ENCODE measurements at places on chromosomes 2 and 18.
A peak's percentile ranks its signal among the peaks of the same experiment; 100 is the strongest.

- no peak for DNase-seq
These were observed 2.0 kb downstream of the SMAD2 start for GRCh38 chr18:47928466-47928865.

- DNase-seq: no peak
These were observed 55.0 kb downstream of the PLEKHM3 start for GRCh38 chr2:207970147-207970825.

GRCh38 chr2:23520256-23520655, 135.3 kb downstream of the KLHL29 start:
- no peak for DNase-seq

- peak; percentile 14 for DNase-seq
These were observed 50.3 kb upstream of the TLK1 start for GRCh38 chr2:171210864-171211431.

DNA sequence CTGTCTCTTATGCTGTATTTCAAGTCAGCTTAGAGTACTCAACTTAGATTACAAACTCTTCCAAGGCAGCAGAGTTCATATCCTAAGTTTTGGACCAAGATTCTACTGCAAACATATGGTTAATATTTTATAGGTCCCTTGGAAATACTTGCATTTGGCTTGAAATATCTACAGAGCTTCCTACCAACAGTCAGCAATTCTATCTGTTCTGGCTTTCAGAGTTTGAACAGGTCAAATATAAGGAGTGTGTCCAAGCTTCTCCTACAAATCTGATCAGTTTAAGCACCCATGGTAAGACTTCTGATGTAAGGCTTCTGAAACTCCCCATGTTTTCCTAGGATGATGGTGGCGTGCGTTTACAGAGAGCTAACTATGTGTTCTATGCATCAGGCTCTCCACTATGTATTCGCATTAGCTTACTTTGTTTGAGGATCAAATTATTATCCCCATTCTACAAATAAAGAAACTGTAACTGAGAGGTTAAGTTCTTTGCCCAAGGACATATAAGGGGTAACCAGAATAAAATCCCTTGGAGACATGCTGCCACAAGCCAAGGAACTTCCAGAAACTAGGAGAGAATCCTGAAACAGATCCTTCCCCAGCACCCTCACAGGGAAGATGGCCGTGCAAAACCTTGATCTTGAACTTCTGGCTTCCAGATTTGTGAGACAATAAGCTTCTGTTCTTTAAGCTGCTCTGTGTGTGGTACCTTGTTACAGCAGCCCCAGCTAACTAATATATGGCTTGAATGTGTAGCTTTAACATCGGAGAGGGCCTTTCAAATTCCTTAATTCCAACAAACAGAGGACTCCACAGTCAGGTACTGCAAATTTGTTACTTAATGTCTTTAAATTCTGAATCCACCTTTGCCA, 55.1 kb downstream of the ATP8B1 start:
- DNase-seq: no peak

DNA sequence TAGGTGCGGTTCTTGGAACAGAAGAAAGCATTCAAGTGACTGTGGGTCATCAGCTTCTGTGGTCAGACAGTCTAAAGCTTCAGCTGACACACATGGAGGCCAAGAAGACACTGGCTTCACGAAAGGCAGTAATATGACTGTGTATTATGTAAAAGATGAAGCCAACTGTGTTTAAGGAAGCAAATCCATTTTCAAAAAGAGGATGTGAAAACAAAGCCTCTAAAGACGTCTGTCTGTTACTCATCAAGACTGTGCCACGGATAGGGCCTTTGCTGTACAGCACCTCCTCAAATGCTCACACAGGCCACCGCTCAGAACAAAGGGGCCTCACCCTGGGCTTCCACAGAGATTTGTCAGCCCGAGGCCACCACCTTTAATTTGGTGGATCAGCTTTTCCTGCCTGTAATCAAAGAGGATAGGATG, 21.1 kb upstream of the TMEM163 start:
- no peak for DNase-seq

- peak; percentile 30 for DNase-seq
These were observed 8.6 kb upstream of the MTCL1 start for GRCh38 chr18:8696749-8697211.

DNA sequence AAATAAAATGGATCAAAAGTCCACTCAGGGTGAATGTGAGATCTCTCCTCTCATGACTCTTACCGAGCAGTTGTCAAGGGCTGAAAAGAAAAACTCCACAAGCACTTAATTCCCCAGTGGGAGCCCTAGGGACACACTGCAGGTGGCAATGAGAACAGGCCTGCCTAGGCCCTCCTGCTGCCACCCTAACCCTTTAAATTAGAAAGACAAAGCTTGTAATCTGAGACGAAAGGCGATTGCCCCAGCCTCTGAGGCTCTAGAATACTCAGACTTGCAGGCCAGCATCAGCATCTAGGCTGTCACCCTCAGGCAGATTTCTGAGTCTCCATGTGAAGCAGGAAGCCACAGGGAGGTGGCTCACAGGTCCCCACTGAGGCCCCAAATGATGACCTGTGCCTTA, 457.0 kb upstream of the MYT1L start:
- DNase-seq: no peak

DNA sequence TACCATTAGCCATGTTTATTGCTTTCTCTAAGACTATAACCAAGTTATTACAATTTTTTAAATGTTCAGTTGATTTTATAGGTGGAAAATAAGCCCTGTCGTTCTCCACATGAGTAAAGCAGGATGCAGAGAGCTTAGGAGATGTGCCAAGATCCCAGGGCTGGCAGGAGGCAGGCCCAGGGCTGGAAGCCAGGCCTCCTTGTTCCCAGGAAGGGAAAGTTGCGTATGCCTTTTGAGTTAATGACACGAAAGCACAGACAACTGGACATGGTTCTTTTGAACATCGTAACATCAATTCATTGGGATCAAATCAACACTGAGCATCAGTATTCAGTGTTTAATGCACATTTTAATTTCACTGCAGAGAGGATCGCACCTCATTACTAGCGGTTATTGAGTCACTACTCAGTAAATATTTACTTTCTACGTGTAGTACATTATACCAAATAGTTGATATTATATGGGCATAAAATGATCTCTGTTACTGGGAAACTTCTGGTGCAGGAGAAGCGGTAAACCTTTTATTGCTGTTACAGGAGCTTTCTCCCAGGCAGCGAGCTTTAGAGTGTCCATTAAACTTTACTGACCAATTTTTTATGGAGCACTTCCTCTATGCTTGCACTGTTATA, 60.0 kb downstream of the RNF144A start:
- no peak for DNase-seq

DNA sequence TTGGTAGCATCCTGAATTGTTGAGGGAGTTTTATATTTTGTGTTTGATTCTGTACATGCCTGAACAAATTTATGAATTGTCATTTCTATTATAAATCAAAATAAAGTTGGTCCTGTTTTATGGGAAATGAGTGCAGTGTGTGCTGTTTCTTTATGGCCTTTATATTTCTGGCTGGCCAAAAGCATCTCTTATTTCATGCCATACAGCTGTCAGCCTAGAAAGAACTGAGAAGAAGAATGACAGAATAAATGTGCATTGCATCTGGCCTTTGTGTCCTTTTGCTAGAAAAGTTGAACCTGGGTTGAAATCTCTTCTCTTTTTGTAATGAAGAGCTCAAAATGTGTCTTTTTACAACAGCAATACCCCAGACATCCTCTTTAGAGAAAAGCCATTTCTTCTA, 474.7 kb upstream of the LRATD1 start:
- DNase-seq: no peak

DNA sequence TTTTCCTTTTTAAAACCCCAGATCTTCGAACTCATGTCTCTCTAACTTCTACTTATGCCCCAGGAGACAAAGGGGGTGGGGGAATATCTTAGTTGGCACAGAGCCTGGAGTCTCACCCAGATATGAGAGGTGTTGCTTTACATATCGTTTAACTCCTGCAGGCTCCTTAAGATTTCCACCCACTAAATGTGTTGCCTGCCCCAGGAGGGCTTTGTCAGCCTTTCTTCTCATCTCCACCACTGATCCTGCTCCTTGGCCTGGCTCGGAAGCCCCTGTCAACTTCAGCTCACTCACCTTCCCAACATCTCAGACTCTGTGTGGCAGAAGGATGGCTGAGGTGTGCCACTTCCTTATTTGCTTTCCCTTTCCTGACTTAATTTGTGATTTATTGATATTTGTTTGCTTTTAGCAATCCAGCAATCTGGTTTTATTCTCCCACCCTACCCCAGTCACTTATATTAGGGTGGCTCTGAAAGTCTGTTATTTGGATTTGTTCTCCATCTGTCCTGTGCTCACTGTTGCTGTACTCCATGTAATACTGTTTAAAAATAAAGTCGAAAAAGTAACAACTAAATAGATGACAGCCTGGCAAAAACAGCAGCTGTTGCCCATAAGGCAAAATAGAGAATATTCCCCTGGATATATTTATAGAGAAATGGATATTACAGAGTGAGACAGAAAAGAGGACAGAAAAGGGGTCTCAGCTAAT, 200.6 kb downstream of the ZBTB7C start:
- no peak for DNase-seq

DNA sequence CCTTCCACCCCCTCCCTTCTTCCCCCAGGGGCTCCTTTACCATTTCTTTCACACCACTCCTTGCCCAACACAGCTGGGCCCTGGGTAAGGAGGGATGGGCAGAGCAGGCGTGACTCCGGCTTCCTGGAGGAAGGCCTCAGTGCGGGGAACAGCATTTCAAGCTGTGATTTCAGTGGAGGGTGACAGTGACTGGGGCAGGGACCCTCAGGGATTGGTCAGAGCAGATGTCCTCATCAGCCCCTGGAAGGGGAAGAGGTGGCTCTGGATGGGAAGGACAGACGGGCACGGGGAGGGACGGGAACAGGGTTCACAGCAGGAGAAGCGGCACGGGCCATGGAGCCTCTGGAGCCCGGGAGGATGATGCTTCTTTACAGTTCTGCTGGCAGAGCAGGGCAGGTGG, 130.8 kb upstream of the TWIST2 start:
- DNase-seq: no peak

- DNase-seq: peak; percentile 8
These were observed 73.4 kb downstream of the CDCA7 start for GRCh38 chr2:173427887-173428668.

DNA sequence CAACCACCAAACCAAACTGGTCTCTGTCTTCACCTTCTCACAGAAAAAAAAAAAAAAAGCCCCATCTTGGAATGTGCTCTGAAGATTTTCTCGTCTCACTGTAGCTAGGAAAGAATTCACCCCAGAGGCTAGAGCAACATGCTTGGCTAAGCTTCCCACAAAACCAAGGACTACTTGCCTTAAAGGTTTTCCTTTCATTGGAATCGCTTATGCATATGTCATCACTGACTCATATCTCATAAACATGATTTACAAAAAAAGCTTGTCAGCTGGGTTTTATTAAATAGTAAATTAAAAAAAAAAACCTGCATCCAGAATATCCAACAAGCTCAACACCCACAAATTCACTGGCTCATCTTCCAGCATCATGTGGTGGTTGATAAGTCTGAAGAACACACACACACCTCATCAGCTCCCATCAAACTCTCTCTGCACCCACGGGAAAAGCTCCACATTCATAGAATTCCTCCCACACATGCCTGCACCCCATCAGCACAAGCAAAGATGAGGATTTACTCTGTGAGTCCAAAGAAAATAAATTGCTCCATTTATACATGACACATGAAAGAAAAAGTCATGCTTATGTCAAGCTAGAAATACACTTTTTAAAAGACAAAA, 182.0 kb upstream of the TRIB2 start:
- DNase-seq: no peak

- no peak for DNase-seq
These were observed 32.3 kb downstream of the BABAM2 start for GRCh38 chr2:27922842-27923241.

GRCh38 chr2:204808494-204808893, 263.2 kb downstream of the PARD3B start:
- no peak for DNase-seq

- no peak for DNase-seq
These were observed at the start of gene CYP27C1 for GRCh38 chr2:127220102-127220767. TSS of gene CYP27C1 (minus strand) at chr2:127220299. CDS start at chr2:127220270, 29 bp downstream.

- no peak for DNase-seq
These were observed 378.4 kb upstream of the SPHKAP start for GRCh38 chr2:228559774-228560415.

- DNase-seq: no peak
These were observed 151.2 kb upstream of the BOD1L2 start for GRCh38 chr18:56995579-56996188.

- no peak for DNase-seq
These were observed 107.9 kb upstream of the IL1R2 start for GRCh38 chr2:101883860-101884259.

GRCh38 chr18:49997558-49997957, 184.2 kb upstream of the ACAA2 start:
- no peak for DNase-seq

DNA sequence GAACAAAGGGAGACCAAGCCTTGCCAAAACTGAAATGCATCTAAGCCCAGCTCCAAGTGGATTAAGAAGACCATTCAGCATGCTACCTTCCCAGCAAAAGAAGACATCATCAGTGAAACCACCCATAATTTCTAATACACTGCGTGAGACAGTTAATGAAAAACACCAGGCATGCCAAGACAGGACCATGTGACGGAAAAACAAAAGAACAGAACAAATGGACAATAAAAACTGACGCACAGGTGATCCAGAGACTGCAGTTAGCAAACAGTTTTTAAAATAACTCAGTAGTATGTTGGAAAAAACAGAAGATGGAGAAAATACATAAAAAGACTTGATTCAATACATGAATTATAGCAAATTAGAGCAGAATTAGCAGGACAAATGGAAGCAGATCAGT, 15.3 kb downstream of the FAM168B start:
- no peak for DNase-seq

GRCh38 chr2:101388232-101388631, 929 bp upstream of the CREG2 start:
- DNase-seq: no peak

GRCh38 chr18:74963820-74964446, 245.0 kb downstream of the PTGR3 start:
- DNase-seq: no peak

DNA sequence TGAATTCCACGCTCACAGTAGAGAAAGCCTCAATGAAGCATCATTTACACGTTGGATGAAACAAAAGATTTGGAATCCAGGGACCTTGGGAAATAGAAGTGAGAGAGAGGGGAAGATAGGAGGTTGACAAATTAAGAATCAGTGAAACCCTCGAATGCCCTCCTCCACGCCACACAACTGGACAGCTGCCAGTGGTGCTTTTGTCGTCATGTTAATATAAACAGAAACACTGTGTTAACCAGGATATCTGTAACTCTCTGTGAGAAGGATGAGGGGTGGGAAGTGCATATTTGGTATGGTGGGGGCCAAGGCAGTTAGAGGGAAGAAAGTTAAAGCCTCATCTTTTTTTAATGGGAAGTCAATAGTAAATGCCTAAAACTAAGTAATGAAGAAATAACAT, 108.7 kb downstream of the GFPT1 start:
- no peak for DNase-seq

DNA sequence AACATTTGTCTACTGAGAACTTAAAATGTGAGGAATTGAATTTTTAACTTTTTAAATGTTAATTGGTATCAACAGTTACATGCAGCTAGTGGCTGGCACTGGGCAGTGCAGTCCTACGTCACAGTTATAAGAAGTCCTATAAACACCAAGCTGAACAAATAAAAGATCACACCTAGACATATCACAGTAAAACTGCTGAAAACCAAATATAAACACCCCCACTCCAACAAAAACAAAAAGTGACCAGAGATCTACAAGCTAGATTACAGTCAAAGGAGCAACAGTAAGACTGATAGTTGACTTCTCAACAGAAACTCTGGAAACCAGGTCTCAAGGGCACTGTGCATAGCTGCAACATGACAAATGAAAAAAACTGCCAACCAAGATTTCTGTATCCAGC, 19.4 kb downstream of the TLK1 start:
- DNase-seq: no peak

GRCh38 chr2:926896-927295, 23.8 kb upstream of the SNTG2 start:
- DNase-seq: no peak
